ENCODE measurements at places on chromosomes 1 and 21. TPM values are rescaled to one million over a fixed set of nuclear protein-coding genes. Genes with fewer than 3 reads are reported as not detected.

Gene PADI2
- total RNA-seq = 0.11 TPM

Gene VHLL
- not detected for total RNA-seq

Gene LCE1E
- not detected for total RNA-seq

Gene SOX13
- total RNA-seq = 0.35 TPM

Gene ARV1
- total RNA-seq = 63.5 TPM

Gene LMX1A
- total RNA-seq = not detected
